ENCODE measurements at places on chromosomes 5 and 9.
A peak's percentile ranks its signal among the peaks of the same experiment; 100 is the strongest.

DNA sequence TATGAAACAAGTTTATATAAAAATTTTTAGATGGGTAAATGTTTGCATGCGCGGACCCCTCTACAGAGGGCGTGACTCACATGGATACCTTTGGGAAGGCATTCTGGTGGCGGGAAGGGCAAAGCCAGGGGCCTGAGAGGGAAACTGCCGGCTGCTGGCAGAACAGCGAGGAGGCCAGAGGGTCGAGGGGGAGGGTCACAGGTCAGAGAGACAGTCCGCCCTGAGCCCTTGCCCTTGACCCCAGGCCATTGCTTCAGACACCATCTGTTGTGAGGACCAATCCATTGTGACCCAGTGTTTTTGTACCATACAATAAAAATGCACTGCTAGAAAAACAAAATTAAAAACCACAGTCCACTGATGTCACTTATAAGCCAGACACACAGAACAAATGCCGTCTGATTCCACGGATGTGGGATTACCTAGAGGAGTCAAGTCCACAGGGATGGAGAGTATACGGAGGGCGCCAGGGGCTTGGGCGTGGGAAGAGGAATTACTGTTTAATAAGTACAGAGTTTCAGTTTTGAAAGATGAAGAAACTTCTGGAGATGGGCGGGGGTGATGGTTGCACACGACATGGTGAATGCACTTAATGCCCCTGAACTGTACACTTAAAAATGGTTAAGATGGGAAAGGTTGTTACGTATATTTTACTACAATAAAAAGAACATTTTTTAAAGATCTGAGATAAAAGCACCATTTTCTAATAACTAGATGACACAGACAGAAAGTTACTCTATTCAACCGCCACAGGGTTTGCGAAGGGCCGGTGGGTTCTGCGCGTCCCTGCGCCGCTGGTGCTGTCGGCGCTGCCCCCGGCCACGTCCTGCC, 12.0 kb downstream of the BTNL9 start:
- no peak for DNase-seq

DNA sequence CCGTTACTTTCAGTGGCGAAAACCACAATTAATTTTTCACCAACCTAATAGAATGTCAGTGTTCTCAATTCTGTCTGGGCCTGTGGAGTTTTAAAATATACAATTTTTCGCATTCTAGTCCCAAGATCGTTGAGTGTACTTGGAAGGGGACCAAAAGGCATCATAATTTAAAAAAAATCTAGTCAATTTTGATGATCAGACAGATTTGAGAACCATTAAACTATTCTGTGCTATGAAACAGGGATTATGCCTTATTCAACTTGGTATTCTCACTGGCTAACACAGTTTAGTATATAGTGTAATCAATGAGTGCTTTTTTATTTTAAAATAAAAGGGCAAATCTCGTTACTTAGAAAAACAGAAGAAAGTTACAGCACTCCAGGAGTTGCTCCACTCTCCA, 61.5 kb upstream of the TNFSF15 start:
- DNase-seq = no peak

GRCh38 chr5:9771079-9771478, 140.9 kb upstream of the TAS2R1 start:
- no peak for DNase-seq

DNA sequence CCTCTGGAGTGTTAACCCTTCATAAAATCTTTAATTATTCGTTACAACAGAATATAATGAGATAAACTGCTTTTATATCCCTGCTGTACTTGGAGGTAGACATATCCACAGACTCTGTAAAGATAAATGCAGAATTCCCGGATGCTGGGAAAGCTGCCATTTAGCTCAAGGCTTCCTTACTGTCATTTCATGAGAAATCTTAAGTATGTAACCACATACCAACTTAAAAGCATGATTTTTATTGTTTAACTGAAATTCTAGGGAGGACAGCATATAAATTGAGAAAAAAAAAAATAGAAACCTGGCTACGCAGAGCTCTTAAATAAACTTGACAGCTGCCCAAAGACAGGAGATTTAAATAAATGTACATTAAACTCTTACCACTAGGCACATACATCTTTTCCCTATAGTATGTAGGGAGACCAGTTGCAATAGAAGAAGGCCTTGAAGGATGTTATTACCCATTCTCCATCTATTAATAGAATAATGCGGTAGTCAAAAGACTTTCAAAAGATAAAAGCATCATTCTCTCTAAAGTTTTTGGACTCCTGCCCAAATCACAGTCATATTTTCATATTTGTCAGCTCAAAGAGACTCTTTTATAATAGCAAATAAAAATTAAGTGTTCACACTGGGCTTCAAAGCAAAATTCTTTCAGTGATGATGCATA, 373.8 kb downstream of the NDUFS4 start:
- DNase-seq = no peak

DNA sequence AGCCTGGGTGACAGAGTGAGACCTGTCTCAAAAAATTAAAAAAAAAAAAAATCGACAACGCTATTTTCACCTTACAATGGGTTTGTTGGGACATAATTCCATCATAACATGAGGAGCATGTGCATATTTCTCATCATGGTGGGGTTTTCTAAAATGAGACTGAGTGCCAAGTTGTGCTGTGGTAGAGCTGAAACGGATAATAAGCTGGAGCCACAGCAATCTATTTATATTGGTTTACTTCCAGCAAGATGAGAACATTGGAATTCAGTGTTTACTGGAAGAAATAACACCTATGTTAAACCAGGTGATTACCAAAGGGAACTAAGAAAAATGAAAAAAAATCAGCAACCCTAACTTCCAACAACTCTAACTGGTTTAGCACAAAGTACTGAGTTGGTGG, 102.3 kb upstream of the IL6ST start:
- no peak for DNase-seq

GRCh38 chr5:169431386-169431785, 130.4 kb upstream of the SLIT3 start:
- no peak for DNase-seq

DNA sequence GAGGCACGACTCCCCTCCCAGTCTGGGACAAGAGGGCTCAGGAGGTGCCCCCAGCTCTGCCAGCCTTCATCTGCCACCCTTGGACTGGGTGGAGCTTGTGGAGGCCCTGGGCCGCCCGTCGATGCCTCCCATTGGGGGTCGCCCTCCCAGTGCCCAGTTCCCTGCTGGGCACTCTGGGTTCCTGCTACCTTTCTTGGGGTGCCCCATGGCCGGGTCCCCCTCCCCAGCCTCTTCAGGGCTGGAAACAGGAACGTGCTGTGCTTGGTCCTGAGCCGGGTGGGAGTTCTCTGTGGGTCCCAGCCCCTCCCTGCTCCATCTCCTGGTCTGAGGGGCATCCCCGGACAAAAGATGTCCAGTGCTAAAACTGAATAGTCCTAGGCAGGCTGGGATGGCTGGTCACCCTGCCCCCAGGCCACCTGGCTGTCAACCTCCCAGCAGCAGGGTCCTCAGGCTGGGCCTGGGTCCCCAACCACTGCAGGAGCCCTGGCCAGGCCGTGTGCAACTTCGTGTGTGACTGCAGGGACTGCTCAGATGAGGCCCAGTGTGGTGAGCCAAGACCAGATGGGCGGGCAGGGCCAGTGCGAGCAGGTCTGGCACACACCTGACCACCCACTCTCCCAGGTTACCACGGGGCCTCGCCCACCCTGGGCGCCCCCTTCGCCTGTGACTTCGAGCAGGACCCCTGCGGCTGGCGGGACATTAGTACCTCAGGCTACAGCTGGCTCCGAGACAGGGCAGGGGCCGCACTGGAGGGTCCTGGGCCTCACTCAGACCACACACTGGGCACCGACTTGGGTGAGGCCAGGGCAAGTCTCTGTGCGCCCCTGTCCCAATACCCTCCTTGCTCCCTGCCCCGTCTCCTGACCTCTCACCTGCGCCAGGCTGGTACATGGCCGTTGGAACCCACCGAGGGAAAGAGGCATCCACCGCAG, 784 bp downstream of the MAMDC4 start:
- no peak for DNase-seq

DNA sequence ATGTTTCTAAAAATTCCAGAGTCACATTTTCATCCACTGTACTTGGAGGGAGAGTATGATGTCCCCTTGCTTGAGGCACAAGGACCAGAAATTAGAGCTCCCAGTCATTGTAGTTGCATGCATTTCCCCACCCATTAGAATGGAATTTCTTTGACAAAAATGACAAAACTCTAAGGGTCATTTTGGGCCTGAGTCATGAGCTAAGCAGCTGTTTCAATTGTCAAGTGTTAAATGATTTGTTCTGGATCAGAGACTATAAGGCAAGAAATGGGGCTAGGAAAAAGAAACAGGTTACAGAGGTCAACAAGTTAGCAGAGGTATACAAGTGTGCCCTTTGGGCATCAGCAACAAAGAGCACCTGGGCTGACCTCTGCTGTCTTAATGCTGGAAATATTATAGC, 131.2 kb upstream of the IQGAP2 start:
- no peak for DNase-seq

- no peak for DNase-seq
These were observed 234.4 kb upstream of the VLDLR start for GRCh38 chr9:2387166-2387565.

GRCh38 chr9:110602281-110602680, 22.7 kb upstream of the SVEP1 start:
- no peak for DNase-seq

DNA sequence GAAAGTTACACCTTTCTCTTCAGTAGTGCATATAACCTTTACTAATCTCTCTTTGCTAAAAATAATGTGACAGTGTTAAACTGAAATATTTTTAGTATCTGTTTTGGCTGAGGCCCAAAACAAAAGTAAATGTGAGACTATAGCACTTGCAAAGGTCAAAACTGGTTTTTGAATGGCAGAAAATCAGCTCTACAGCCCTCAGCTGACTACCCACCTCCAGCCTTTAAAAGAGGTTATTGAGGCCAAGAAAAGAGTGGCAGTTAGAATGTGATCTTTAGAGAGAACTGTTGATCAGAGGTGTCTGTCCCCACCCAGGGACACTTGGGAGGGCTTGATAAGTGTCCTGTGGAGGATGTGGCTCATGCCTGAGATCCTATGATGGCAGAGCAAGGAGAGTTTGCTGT, 30.9 kb downstream of the PRKACG start:
- DNase-seq = no peak

DNA sequence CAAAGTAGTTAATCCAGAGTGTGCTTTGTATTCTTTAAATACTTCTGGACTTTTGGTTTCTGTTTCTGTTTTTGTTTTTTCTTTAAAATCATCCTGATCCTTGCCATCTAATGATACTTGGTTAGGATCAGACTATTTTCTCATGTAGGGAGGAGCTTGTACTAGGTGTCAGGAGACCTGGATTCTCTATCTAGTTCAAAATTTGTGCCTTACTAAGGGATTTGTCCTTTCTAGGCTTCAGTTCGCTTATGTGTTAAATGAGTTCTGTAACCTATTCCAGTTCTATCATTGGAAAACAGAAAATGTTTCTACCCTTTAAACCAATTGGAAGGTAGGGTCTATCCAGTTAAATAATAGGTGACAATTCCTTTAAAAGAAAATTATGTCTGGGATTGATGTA, 3.3 kb upstream of the MEF2C start:
- DNase-seq = no peak

DNA sequence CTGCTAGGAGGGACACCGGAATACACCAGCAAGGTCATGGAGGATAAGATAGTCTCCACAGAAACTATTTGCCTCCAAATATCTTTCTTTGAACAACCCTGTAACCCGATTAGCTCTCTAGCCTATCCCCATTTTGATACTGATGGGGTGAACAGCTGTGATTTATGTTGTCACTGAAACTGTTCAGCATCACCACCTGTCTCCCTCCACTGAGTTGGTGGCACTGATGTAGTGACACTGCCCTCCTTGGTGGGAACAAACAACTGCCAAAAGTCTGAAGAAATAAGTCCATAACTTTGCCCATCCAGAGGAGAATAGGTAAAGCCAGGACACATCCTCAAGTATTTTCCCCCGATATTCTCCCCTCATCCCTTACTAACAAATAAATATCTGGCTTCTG, 24.3 kb upstream of the KCNV2 start:
- DNase-seq = no peak

- DNase-seq = no peak
These were observed 117.5 kb downstream of the BOD1 start for GRCh38 chr5:173498739-173499470.

- no peak for DNase-seq
These were observed 3.1 kb upstream of the BARX1 start for GRCh38 chr9:93958121-93958818.

- DNase-seq = no peak
These were observed 1175.5 kb downstream of the MAT2B start for GRCh38 chr5:164680812-164681520.

- no peak for DNase-seq
These were observed 316.3 kb downstream of the EBF1 start for GRCh38 chr5:158783382-158783781.

DNA sequence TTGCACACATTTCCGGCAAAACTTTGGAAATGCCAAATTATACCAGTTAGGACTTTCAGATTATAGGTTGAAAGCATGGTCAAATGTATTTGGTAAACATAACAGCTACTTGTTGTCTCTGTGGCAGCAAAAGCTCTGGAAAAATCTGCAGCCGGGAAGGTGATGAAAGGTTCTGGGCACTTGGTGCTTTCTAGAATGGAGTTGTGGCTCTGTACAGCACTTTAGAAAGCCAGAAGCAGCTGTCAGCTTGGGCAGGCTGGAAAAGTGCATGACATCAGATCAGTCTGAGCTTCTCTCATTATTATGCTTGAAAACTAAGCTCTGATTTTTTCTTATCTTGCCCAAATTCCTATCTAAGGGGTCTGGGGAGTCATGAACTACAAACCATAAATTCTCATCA, 118.6 kb upstream of the MAST4 start:
- no peak for DNase-seq

- peak; percentile 33 for DNase-seq
These were observed 30.2 kb downstream of the EFCAB9 start for GRCh38 chr5:172223901-172224873.

DNA sequence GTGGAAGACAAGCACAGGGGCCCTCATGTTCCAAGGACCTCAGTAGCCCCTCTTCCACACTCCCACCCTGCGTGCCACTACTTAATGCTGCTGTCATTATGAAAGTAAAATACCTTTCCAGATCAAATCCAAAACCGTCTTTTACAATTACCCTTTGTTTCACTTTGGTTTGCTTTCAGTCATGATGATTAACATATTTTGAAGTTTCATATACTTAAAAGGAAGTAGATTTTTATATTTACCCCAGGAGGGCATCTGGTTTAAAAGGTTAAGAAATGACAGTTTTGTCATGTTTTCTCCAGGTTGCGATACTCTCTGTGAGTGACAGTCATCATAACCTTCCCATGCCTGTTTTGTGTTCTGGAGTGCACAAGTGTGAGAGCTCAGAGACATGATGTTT, 13.5 kb upstream of the MAP1B start:
- no peak for DNase-seq

- no peak for DNase-seq
These were observed 74.3 kb downstream of the LRSAM1 start for GRCh38 chr9:127525401-127526188.

- DNase-seq = no peak
These were observed 20.7 kb downstream of the TTC1 start for GRCh38 chr5:160029540-160030139.

GRCh38 chr5:14405706-14406553, 175.7 kb upstream of the OTULINL start:
- DNase-seq = no peak

All from activated CD4-positive, CD25-positive, alpha-beta regulatory T cell treated with anti-CD3 and anti-CD28 coated beads, Interleukin-2, amount 50 U/mL, for 72 hours (primary cell).